CD4-positive, alpha-beta T cell treated with Interleukin-17A for 4 hours (primary cell): ENCODE measurements at places on chromosomes 1 and 21.

- DNase-seq = peak; percentile 83
Measured at GRCh38 chr1:11806307-11806936, 431 bp downstream of the CLCN6 start.

- no peak for DNase-seq
Measured at GRCh38 chr1:5643360-5644107, 348.7 kb downstream of the NPHP4 start.

GRCh38 chr1:204029016-204029415, 43.9 kb upstream of the SOX13 start:
- DNase-seq = no peak

DNA sequence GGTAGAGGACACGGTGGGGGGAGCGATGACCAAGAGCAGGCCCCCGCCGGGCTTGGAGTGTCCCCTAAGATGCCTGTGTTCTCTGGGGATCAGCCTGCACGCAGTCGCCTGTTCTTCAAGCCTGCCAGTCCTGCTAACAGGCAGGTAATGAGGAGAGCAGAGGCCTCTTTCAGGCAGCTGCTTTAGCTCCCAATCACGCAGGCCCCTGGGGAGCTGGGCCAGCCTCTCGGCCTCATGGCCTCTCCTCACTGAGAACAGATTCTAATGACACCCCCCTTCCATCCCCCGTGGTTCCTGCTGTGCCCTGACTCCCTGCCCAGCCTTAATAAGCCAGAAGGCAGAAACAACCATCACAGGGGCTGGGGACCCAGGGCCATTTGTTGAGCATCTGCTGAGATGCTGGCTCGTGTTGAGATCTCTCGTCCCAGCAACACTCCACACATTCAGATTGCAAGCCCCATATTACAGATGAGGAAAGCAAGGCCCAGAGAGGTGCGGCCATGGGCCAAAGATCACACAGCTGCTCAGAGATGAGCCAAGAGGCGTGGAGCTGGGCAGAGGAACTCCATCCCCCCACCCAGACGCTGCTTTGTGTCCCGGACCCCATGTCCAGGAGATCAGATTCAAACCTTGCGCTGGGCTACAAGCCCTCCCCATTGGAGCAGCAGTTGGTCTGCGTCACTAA, 71.6 kb upstream of the CASZ1 start:
- DNase-seq = no peak

- DNase-seq = no peak
Measured at GRCh38 chr1:206589206-206589605, 23.1 kb downstream of the EIF2D start.

DNA sequence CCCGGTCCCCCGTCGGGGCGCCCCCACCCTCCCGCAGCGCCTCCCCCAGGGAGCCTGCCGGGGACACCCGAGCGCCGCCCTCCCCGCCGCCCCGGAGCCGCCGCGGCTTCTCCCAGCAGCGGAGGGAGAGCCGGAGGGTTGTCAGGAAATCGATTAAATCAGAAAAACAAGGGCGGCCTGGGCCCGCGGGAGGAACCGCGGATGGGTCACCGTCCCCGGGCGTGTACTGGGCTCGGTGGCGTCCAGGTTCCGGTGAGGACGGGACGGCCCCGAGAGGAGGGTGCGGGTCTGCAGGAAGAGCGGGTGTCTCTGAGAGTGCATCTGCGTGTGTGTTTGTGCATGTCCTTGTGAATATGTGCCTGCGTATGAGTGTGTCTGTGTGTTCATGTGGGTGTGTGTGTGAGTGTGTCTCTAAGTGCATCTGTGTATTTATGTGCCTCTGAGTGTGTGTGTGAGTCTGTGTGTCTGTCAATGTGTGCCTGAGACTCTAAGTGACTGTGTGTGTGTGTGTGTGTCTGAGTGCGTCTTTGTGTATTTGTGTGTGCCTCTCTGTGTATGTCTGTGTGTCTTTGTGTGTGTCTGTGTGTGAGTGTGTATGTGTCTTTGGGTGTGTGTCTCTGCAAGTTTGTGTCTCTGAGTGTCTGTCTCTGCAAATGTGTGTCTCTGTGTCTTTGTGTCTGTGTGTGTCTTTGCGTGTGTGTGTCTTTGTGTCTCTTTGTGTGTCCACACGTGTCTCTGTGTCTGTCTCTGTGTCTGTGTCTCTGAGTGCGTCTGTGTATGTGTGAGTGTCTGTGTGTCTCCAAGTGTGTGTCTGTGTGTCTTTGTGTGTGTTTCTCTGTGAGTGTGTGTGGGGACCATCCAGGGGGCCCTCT, 1.1 kb downstream of the SPSB1 start:
- peak; percentile 61 for DNase-seq

DNA sequence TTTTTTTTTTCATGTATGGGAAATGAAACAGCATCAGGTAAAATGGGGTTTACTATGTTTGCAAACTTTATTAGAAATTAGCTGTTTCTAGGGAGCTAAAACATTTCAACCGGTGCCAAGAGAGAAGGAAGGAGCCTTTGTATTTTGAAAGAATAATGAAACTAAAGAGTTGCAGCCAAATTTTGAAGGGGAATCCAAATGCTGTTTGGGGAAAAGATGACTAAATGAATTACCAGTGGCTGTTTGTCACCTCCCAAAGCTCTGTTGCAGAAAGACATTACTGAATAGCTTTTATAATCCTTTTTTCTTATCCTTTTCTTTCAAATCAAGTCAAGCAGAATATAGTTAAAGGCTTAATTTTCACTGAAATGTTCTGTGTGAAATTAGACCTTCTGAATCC, 591.3 kb upstream of the ADGRL2 start:
- DNase-seq = no peak

GRCh38 chr1:151984313-151984956, 9.2 kb downstream of the S100A10 start:
- DNase-seq = no peak

- no peak for DNase-seq
Measured at GRCh38 chr1:237774246-237774645, 116.5 kb downstream of the ZP4 start.

- peak; percentile 69 for DNase-seq
Measured at GRCh38 chr1:43348809-43349593, 9.8 kb upstream of the CDC20 start.

DNA sequence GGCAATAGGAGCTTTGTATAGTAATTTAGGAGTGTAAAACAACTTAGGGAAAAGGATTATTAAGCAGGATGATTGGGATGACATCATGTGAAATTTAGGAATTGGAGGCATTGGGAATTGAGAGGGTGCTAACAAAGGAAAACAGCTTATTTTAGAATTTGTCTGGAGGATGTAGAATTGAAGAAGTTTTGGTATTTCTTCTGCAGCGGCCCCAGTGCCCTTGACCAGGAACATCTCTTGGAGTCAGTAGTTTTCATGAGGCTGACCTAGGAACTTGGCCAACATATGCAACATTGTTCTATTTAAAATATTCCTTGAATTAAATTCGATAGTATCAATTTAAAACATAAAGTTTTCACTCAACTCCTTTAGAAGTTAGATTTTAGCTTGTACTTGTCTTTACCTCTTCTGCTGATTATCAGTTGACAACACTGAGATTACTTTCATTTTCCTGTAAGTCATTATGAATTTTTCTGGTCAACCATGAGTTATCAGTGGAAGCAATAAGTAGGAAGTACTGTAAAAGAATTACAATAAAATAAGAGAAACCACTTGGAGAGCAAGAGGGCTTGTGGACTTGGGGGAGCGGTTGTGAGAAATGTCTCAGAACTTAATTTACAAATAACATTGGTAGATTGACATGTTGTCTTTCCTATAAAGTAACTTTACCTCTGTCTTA, 52.8 kb downstream of the DYRK1A start:
- DNase-seq = no peak

- no peak for DNase-seq
Measured at GRCh38 chr1:233448109-233448689, 120.7 kb downstream of the MAP3K21 start.

- DNase-seq = no peak
Measured at GRCh38 chr21:16476056-16476825, 746.5 kb downstream of the USP25 start.

DNA sequence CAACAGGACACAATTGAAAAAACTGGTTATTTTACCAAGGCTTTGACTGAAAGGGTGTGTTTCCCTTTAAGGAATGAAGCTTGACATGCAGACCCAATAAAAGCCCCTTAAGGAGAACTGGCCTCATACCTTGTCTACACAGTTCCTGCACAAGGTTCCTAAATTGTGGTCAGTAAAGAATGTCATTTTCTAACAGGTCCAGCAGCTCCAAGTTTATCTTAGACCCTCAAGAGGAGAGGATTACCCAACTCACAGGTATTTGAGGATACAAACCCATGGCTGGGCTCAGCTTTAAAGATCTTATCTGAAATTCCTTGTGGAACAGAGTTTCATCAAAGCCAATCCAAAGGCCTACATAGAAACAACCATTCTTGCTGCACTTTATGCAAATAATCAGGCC, 31.4 kb upstream of the CBR3 start:
- no peak for DNase-seq

DNA sequence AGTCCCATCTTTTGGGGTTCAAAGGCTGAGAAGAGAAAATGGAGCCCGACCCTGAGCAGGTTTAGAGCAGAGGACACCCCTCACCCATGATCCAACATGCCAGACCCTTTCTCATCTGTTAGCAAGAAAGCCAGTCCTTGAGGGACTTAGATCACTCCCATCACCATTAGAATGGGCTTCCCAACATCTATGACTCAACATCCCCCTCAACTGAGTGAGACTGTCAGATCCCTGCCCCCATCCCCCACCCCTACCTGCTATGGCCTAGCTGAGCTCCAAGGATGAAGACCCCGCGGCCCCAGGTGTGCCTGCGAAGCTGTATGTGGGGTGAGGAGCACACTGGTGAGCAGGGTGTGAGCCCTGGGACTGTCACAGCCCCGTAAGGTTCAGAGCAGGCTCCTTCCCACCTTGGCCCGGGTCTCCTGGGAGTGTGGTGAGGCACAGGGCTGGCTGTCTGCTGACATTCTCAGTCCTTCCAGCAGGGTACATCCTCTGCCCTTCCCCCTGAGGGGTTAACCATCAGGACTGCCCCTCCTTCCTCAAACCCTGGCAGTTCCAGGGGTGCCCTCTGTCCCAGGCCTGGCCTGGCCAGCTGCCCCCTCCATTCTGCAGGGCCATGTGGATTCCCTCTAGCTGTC, 21.4 kb upstream of the BLACAT1 start:
- no peak for DNase-seq

GRCh38 chr1:38018864-38019343, 6.4 kb downstream of the UTP11 start:
- no peak for DNase-seq

DNA sequence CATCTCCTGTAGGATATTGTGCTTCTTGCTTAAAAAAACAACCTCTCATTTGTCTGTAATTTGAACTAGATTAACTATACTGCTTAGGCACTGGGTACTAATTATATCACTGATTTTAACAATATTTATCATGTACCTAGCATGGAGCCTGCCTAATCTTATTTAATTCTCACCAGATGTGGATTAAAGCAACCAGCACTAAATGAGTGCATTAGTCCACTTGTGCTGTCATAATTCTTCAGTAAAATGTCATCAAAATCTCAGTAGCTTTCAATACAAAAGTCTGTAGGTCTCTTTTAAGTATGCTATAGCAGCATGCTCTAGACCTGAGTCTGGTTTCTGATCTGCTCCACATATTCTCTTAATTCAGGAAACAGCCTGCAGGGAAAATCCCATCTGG, 368.1 kb downstream of the NCAM2 start:
- DNase-seq = no peak

- DNase-seq = no peak
Measured at GRCh38 chr1:22280526-22280925, 137.6 kb upstream of the WNT4 start.

GRCh38 chr21:45870421-45870820, 111.1 kb upstream of the COL6A1 start:
- no peak for DNase-seq

DNA sequence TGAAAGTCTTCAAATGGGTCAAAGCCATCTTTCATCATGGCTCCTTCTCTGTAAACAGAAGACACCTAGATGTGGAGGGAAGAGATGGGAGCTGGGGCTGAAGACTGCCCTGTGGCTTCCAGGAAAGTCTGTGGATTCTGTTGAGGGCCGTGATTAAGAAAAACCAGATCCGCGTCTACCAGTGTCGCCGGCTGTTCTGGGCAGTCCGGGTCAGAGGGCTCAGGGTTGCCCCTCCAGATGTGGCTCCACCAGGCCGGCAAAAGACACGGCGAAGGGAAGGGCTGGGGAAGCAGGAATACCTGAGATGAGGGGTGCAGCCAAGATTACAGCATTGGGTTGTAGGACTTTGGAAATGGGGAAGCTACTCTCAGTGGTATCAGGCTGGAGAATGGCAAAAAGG, 162.6 kb downstream of the RHOU start:
- no peak for DNase-seq

GRCh38 chr1:178973652-178974101, 52.0 kb upstream of the FAM20B start:
- no peak for DNase-seq

- DNase-seq = no peak
Measured at GRCh38 chr1:241356519-241357365, at the start of gene RGS7. RGS7 (minus strand) TSS chr1:241357205.

- DNase-seq = no peak
Measured at GRCh38 chr1:5577255-5578040, 414.8 kb downstream of the NPHP4 start.

- peak; percentile 14 for DNase-seq
Measured at GRCh38 chr1:101438359-101438758, 201.5 kb downstream of the S1PR1 start.
